ENCODE measurements at places on chromosomes 13 and 19.

GRCh38 chr19:11067356-11068113, 21.7 kb upstream of the LDLR start:
- no peak for DNase-seq

- DNase-seq: peak; percentile 30
Measured at GRCh38 chr19:10655457-10656312, 1.5 kb downstream of the ILF3 start.

DNA sequence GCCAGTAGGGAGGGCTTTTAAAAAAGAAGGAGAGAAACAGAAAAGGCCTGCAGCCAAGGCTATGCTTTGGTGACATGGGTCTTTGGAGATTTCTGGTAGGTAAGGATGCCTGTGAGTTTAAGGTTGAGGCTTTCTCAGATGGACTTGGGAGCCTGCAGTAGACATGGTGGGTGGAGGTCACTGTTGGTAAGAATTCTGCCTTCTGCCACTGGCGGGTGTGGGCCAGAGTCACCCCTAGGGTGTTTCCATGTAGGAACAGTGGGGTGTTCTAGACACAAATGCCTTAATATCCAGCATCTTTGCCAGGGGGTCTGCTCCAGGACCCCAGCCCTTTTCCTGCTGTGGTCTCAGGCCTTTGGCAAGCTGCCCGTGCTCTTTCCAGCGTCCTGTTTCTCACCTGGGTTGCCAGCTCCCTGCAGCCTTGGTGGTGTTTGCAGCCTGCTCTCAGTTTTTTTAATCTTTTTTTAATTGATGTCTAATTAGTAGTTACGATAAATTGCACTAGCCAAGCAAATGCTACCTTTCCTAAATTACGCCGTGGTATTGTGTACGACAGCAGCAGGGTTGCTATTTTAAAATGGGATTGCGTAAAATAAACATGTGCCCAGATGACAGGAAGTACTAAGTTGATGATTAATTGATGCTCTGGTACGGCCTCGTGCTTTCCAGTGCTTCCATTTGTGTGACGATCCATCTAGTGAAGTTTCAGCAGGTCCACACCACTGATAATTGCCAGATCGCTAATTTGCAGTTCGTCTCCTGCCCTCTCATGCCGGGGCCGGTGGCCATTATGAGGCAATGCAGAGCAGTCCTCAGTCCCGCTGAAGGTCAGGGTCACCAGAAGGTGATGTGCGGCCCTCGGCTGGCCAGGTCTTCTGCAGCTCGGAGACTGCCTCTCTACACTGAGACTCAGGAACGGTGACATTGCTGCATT, 35.3 kb upstream of the NPAS1 start:
- peak; percentile 77 for DNase-seq

- DNase-seq: no peak
Measured at GRCh38 chr13:41541142-41541938, 84.0 kb downstream of the RGCC start.

GRCh38 chr19:13034636-13035035, 39.4 kb downstream of the NFIX start:
- no peak for DNase-seq

DNA sequence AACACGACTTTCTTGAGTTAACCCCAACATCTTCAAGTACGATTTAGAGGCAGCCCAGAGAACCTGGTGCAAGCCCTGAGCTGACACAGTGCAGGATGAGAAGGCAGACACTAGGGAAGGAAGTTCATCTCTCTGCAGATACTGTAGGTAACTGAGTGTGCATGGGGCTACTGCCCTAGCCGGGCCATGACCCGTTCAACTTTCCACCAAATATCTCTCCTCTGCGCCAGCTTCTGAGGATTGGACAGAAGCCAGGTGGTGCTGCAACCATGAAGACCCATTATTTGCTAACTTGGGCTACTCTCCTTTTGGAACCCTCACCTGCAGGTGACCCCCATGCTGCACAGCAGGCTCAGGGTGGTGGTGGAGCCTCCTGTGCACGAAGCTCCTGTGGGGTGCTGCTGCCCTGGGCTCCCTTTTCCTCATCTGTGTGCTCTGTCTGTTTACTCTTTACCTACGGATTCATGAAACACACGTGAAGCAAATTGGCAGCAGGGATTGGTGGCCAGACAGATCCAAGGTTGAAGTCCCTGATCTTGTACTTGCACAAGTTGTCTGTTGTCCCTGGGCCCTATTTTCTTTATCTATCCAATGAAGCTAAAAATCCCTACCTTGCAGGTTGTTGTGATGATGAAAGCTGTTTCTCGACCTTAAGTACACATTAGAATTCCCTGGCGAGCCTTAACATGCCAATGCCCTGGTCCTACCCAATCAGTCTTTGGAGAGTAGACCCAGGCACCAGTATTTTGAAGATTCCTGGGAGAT, 227.8 kb downstream of the LACC1 start:
- peak; percentile 93 for DNase-seq

GRCh38 chr19:13150187-13150930, at the start of the genes IER2 and STX10:
TSS of gene IER2 (plus strand) at chr19:13150411. CDS start at chr19:13153187, 2,776 bp downstream.
TSS of gene STX10 (minus strand) at chr19:13150375. CDS start at chr19:13150173, 202 bp downstream.
- peak; percentile 97 for DNase-seq

DNA sequence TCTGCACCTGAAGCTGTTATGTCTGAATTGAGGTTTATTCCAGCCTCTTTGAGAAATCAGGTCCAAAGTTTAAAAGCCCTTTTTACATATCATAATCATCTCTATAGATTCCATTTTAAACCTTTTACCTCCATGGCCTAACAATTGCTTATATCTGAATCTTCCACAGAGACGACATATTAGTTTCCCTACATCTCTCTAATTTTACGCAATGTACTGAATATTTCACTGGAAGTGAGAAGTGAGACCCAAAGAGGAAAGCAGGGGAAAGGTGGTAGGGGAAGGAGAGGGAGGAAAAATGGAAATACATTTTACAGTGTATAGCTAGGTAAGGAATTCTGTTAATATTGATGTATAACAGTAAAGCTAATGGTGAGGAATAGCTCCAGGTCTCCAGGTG, 189.6 kb downstream of the MZT1 start:
- no peak for DNase-seq

- DNase-seq: no peak
Measured at GRCh38 chr13:28014301-28014700, 25.8 kb upstream of the URAD start.

DNA sequence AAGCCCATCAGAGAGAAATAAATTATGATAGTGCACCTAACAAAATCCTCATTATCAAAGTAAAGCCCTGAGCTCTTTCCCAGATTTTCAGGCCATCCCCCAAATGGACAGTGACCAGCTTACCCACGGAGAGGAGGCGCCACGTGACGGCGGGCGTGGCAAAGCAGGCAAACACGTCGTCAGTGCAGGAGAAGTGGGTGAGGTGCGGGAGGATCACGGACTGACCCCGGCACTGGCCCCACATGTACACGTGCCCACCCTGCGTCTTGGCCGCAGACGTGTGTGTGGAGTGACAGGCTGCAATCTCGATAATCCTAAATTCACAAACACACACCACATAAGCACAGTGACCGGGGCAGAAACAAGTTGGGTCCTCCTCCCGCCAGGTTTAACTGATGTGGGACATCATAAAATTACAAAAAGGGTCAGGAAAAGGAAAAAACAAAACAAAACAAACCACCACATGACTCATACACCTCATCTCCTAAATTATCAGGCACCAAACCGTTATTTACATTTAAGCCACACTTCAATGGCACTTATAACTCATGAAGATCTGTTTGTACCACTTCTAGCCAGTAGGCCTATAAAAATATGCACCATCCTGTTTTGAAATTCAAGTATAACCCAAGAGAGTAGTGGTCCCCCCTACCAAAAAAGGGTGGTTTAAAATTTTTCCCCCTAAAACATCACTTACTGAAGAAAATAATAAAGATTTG, 30.1 kb downstream of the RCBTB2 start:
- DNase-seq: no peak

GRCh38 chr13:42686165-42686564, 95.2 kb upstream of the FAM216B start:
- DNase-seq: no peak

- DNase-seq: no peak
Measured at GRCh38 chr13:100987948-100988347, 313.4 kb upstream of the TMTC4 start.

- DNase-seq: no peak
Measured at GRCh38 chr13:110289174-110289573, 17.8 kb downstream of the COL4A1 start.

DNA sequence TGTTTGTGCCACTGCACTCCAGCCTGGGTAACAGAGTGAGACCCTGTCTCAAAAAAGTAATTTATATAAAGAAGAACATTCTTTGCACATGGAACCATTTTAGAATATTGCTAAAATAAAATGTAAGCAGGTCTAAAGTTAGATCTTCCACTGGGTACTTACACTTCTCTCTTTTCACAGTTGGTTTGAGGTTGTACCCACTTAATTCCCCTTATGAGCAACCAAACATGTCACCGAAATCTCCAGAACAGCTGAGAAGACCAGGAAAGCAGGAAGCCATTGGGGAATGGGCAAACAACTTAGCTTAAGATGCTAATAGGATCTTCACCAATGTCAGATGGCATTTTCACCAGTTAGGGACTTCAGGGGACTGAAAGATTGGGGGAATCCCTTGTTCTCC, 18.8 kb downstream of the NLRP4 start:
- DNase-seq: no peak

DNA sequence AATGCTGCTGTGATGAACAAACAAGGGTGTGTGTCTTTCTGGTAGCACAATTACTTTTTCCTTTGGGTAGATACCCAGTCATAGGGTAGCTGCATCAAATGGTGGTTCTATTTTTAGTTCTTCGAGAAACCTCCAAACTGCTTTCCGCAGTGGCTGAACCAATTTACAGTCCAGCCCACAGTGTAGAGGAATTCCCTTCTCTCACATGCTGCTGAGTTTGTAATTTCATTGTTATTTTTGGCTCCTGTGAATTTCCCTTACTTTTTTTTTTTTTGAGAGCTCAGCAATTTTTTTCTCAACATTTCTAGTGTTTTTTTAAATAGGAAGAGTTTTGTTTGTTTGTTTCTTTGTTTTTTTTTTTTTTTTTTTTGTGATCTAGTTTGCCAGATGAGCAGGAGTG, 37.5 kb upstream of the ADGRE1 start:
- no peak for DNase-seq

- no peak for DNase-seq
Measured at GRCh38 chr13:101382086-101382485, 34.2 kb downstream of the NALCN start.

GRCh38 chr13:57408312-57408711, 223.2 kb upstream of the PCDH17 start:
- no peak for DNase-seq

DNA sequence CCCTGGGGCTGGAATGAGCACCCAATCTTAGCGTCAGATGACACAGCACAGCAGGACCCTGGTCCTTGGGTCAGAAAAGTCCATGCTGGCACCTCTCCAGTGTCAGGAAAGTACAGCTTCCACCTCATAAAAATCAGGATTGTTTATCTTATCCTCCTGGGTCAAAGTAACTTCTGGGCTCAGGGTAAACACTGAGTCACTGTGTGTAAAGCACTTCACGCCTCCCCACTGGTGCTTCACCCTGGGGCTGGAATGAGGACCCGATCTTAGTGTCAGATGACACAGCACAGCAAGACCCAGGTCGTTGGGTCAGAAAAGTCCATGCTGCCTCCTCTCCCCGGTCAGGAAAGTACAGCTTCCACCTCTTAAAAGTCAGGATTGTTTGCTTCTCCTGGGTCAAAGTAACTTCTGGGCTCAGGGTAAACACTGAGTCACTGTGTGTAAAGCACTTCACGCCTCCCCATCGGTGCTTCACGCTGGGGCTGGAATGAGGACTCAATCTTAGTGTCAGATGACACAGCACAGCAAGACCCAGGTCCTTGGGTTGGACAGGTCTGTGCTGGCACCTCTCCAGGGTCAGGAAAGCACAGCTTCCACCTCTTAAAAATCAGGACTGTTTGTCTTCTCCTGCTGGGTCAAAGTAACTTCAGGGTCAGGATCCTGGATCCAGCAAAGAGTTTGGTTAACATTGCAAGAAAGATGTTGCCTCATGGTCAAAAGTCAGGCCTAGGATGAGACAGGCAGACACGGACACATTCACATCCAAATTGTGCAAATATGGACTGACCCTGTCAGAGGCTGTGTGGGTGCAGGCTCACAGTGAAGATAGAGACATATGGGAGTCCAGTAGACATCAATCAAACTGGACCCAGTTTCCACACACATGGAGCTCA, 39.2 kb upstream of the CYP2A7 start:
- peak; percentile 98 for DNase-seq

DNA sequence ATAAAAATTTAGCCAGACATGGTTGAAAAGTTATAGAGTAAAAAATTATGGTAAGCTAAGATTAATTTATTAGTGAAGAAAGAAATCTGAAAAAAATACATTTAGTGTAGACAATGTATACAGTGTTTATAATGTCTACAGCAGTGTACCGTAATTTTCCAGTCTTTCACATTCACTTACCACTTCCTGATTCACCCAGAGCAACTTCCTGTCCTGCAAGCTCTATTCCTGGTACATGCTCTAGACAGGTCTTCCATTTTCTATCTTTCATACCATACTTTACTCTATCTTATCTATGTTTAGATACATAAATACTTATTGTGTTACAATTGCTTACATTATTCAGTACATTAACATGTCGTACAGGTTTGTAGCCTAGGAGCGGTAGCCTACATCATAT, 1387.8 kb upstream of the ATXN8OS start:
- no peak for DNase-seq

- DNase-seq: no peak
Measured at GRCh38 chr13:20719783-20720182, 16.3 kb downstream of the IL17D start.

Data from large intestine (tissue), 12 donors.